ENCODE measurements at places on chromosomes 16 and 17.

- DNase-seq = no peak
These were observed 1.6 kb upstream of the TRPV3 start for GRCh38 chr17:3559270-3559645.

GRCh38 chr17:45347444-45347843 lies 30.6 kb upstream of the MAP3K14 start:
- no peak for DNase-seq

- no peak for DNase-seq
These were observed 223.2 kb downstream of the C16orf95 start for GRCh38 chr16:87093804-87094555.

- DNase-seq = no peak
These were observed 186.0 kb downstream of the COPRS start for GRCh38 chr17:31673076-31673475.

DNA sequence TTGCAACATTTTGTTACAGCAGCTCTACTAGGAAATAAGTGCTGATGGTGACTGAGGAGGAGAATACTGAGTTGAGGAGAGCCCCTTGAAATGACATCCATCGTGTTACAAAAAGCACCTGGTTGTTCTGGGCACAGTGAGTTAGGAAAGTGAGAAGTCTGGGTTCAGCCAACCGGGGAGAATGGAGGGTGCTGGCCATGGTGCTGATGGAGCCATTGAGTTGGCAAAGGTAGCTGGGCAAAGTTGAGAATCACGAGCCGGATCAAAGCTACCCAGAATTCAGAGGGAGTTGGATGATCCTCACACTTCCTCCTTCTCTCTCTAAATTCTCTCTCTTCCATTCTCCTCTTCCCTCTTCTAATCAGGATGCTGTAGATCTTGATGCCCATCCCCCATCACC lies 35.0 kb upstream of the ASIC2 start:
- peak; percentile 35 for DNase-seq

DNA sequence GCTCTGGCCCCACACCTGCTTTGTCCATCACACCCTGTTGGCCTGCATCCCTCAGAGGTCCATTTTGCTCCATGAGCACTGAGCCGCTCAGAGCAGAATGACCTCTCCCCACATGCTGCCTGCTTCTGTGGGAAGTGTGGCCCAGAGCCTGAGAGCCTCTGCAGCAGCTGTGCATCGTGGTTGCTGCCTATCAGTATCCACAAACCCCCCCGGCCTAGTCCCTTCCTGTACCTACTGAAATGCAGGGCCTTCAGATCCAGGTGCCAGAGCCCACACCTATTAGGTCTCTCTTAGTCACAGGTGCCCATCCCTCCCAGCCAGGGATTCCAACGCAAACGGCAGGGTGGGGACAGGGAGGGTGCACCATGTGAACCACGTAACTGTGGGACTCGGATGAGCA lies 16.6 kb upstream of the TRPV3 start:
- DNase-seq = no peak

GRCh38 chr16:28092721-28093384 lies 29.3 kb upstream of the GSG1L start:
- no peak for DNase-seq

GRCh38 chr17:39867084-39867879 lies 720 bp upstream of the ZPBP2 start:
- DNase-seq = no peak

DNA sequence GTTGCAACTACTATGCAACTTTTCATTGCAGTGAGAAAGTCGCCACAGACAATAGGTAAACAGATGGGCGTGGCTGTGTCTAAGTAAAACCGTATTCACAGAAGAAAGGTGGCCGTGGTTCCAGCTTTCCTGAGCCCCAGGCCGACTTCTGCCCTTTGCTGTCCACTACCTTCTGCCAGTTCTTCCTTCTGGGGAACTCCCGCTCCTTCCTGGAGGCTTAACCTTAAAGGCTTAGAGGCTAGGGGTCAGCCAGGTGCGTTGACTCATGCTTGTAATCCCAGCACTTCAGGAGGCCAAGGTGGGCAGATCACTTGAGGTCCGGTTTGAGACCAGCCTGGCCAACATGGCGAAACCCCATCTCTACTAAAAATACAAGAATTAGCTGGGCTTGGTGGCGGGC lies 2.1 kb upstream of the SEPTIN12 start:
- no peak for DNase-seq

DNA sequence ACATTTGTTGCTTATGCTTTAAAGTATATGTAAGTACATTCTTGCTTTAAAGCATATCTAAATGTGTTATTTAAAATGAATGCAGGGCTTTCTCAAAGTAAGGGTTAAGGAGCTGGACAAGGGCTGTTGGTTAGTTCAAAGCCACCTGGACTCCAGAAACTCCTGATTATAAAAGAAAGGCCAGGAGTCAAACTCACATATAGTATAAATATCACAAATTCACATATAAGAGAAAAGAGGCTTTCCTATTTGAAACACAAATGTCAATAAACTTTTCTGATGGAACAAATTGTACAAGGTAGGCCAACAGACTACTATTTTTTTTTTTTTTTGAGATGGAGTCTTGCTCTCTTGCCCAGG lies 84.5 kb upstream of the CORO6 start:
- DNase-seq = no peak

DNA sequence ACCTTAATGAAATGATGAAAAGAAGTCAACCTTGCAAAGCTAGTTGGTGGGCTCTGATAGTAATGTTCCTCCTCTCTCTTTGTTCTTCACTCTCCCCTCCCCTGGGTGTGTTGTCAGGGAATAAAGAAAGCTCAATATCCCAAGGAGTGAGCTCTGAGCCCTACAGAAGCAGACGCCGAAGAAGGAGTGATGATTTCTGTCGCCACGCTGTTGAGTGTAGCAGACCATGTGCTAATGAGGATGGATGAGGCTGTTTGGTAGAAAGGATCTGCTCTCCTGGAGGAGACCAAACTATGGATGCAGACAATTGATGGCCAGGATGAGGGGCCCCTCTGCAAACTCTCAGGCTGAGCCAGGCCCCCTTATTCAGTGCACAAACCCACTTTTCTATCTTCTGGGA lies 140.0 kb upstream of the DNAH9 start:
- DNase-seq = no peak

GRCh38 chr16:30526823-30527634 lies 663 bp upstream of the ZNF768 start:
- DNase-seq = peak; percentile 96

GRCh38 chr17:81570964-81571363 lies 18.8 kb upstream of the FAAP100 start:
- no peak for DNase-seq

DNA sequence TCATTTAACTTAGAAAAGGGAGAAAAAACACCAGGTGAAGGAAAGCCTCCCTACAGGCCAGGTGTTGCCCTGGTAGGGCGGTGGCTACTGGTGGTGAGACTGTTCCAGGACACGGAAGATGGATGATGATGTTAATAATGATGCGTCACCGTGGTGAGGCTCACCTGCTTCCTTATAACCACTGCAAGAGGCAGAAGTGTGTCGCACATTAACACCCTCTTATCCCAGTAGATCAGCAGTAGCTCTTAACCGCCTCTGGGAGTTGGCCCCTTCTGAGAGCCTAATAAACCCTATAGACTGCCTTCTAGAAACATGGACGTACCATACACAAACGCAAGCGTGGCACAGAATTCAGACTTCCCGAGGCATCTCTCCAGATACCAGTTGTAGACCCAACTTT lies 7.8 kb downstream of the BFAR start:
- DNase-seq = no peak

- DNase-seq = no peak
These were observed 240.1 kb downstream of the GSG1L start for GRCh38 chr16:27823421-27823820.

GRCh38 chr17:16419929-16420271 lies 4.5 kb downstream of the TRPV2 start:
- DNase-seq = peak; percentile 56

DNA sequence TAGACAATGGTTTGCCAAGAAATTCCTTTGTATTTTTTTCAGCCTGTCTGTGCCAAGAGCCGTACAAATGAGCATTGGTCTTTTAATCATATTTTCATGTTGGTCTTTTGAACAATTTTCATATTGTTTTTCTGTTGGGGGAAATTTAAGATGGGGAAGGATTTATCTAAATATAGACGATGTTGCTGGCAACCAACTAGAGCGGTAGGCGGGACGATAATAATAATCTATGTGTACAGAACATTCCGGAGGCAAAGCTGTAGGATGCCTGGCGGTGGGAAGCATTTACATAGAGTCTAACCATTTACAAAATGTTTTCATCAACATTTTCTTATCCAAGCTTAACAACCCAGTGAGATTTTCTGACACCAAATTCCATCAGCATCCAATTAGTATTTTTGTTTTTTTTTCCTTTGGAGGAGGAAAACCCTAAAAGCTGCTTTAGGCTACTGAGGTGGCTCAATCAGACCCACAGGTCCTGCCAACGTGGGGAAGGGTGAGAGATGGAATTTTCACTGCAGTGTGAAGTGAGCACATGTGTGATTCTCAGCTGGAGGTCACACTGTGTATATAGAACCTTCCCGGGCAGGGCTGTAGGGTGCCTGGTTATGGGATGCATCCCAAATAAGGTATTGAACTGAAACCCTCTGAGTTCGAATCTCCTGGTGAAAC lies 11.7 kb upstream of the SEC14L1 start:
- no peak for DNase-seq

DNA sequence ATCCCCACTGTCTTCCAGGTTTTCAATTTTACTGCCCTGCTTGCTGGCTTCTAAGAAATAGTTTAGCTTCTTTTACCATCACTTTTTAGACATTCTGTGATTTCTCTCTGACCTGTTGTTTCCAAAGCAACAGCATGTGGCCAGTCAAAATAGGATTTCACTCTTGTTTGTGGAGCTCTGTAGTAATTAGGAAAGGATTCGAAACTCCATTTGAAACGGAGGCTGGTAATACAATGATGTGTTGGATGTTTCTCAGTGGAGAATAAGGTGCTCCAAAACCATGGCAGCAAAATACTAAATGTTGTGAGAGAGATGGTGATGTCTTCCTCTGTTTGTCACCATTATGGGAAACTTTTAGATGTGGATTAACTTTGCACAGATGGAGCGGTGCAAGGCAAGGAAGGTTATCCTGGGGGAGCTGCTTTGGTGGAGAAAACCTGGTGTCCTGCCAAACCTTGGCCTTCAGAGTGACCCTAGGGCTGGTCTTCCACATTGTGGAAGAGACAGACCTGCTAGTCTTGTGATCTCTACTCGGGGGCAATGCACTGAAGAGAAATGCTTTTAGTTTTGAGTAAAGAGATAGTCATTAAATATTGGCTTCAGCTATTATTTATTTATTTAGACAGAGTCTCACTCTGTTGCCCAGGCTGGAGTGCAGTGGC lies 79.4 kb downstream of the PRKCA start:
- no peak for DNase-seq

Data from urothelium cell line (cell line).